ENCODE measurements at places on chromosomes 2 and 18.

- DNase-seq, result no peak
These were observed 69.5 kb upstream of the PELI1 start for GRCh38 chr2:64213532-64214275.

- DNase-seq, result no peak
These were observed 71.8 kb downstream of the TMEFF2 start for GRCh38 chr2:192122946-192123345.

GRCh38 chr2:216499641-216500218 lies 1.1 kb downstream of the RPL37A start:
- no peak for DNase-seq

- no peak for DNase-seq
These were observed 361.9 kb upstream of the CHST9 start for GRCh38 chr18:27546991-27547390.

GRCh38 chr2:74863802-74864248 lies 29.9 kb downstream of the HK2 start:
- no peak for DNase-seq

DNA sequence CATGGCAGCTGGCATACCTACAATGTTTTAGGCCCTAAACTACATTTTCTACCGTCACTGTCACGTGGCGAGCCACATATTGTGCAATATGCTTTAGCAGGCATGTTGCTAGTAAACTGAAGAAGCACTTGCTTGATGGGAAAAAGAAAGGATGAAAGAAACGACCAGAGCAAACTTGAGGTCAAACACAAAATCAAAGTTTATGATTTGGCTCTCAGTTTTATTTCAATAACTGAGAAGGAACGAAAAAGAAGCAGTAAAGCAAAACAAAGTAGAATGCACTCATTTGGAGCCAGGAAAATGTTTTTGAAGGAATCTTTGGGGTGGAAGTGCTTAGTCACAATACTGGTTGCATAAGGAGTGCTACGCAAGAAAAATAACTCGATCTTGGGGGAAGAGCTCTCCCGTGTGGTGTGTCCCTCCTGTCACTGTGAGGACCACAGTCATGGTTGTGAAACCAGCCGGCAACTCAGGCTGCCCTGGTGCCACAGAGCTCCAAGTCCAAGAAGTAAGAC lies 349.8 kb downstream of the RBM43 start:
- peak; percentile 84 for DNase-seq

GRCh38 chr2:23925702-23926289 lies 1.1 kb downstream of the ATAD2B start:
- peak; percentile 57 for DNase-seq

GRCh38 chr18:25223211-25223610 lies 128.8 kb downstream of the ZNF521 start:
- DNase-seq, result no peak

DNA sequence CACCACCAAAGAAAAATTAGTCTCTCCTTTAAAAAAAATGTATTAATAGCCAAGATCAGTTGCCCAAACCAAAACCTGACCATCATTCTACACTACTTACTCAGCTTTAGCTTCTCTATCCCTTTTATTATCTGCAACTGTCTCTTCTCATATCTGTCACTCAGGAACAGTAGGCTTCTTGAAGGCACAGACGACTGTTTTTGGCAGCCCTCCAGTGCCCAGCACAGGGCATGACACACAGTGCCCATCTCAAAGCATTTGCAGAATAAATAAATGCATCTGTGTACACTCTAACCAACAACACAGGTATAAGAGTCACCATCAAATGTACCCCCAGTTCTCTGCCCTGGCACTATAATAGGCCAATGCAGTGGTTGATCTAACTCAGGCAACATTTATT lies 117.2 kb downstream of the UXS1 start:
- DNase-seq, result no peak

GRCh38 chr2:240498171-240498957 lies 59.4 kb downstream of the ANKMY1 start:
- DNase-seq, result no peak

DNA sequence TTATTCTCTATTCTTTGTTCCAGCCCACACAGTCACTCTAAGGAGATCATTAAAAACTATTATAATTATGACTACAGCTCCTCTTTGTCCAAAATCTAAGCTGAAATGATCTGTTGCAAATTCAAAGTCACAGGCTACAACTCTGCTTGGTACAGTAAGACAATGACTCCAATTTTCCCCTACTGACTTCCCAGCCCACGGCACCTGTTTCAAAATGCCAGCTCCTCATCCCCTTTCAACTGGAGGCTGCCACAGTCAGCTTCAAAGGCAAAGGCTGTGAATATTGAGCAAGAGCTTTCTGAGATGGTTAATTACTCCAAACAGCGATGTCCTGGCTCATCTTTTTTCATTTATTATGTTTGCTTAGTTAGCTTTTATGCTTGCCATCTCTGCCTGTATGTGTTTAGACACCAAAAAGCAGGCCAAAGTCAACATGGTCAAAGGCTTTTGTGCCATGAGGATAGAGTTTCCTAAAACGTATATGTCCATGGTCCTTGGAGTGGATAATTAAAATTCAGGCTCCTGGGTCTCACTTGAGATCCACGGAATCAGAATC lies 141.1 kb downstream of the DOCK10 start:
- no peak for DNase-seq

- no peak for DNase-seq
These were observed 59.9 kb downstream of the RNF152 start for GRCh38 chr18:61832858-61833257.

DNA sequence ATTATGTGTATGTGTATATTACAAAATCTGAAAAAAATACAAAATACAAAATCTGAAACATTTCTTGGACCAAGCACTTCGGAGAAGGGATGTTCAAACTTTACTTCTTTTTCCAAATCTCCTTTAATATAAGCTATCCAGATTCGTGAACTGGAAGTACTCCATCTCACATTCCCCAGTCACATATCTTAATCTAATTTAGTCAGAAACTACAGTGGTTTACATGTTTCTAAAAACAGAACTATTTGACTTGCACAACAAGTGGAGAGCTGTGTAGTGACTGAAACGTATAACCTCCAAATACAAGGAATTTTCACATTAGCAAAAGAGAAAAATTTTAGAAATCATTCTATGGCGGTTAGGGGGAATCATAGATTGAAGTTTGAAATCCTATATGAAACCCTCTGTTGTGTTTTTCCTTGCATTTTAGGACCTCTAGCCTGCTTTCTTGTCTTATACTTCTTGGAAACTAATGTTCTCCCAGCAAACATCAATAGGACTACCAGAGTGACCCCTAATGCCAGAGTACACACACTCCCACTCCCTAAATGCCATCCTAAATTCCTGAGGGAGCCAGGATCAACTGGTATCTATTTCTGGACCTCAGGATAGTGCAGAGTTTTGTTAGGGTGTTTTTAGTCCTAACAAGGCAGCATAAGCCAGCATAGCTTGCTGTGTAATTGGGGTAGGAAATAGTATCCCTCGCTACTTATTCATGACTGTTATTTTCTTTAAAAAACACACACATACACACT lies 30.2 kb upstream of the ROCK1 start:
- DNase-seq, result no peak

GRCh38 chr2:193556766-193557470 lies 1362.2 kb upstream of the TMEFF2 start:
- no peak for DNase-seq

DNA sequence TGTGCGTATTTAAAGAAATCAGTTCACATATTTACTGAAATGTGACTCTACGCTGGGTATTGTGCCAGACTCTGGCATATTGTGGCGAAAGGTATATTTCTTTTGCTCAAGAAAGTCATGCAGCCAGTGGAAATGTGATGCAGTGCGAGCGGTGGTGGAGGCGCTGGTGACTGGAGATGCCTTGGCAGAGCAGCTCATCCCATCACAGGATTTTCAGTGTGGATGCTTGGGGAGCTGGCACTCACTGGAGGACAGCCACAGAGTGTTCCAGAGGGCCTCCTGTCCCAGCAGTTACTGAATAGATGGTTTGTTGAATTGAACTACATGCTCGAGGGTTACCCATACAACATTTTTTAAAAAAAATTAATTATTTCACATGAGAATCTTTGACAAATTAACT lies 117.6 kb downstream of the ZNF407 start:
- no peak for DNase-seq

DNA sequence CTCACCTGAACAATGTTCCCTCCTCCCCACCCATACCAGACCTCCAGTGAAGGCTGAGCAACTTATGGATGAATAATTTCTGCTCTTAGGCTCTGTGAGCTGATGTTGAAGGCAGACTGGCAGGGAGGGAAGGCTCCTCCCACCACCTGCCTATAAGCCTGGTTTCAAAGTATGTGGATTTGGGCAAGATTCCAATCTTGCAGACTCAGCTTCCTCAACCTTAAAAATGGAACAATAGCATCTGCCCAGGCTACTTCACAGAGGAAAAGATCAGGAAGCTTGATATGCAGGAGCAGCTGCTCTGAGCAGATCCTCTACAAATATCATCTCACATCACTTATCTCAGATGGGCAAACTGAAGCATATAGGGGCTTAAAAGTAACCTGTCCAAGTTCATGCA lies 112.2 kb downstream of the ZFP36L2 start:
- DNase-seq, result no peak

DNA sequence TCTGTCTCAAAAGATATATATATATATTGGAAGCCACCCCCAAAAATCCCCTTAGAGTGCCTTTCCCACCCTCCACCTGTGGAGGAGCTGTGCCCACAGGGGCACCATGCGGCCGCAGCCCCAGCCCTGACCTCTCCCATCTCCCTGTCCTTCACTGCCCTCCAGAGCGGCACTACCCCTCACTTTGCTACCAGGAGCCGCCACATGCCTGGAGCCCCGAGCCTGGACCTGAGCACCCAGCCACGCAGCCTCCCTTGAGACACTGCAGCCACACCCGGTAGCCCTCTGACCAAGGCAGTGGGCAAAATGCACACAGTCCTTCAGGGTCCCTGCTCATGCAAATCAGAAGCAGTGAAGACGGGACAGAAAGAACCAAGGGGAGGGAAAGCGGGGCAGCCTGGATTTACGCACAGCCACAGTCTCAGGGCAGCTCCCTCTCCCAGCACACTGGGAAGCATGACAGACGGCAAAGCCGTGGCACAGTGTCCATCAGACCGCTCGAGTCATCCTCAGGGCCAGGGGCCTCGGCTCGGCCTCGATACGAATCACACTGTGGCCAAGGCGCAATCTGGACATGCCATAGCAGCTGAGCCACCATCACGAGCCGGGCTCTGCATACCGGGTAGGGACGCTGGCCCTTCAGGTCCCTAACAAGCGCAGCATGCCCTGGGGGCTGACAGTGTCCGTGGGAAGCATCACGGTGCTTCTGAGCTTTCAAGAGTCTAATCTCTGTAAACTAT lies 10.1 kb downstream of the HDAC4 start:
- DNase-seq, result no peak

- peak; percentile 51 for DNase-seq
These were observed 1.3 kb downstream of the CIAO1 start for GRCh38 chr2:96267159-96267971.

- no peak for DNase-seq
These were observed 2135.6 kb upstream of the CELF4 start for GRCh38 chr18:39701055-39701783.

DNA sequence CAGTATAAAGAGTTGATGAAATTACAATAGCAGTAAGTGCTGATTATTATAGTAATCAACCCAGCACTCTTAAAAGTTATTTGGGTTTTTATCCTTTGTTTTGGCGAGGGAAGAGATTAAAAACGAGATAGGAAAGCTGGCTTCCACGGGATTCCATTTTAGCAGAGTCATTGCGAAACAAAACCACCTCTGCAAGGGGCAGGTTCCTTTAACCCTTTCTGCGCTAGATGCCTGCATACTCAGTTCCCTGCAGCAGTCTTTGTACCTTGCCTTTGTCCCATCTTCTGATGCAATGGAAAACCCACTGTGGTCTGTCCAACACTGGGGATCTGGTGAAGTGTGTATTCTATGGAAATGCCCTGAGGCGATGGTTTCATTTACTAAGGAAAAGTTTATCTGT lies 2.7 kb downstream of the YPEL5 start:
- no peak for DNase-seq

- no peak for DNase-seq
These were observed 516.7 kb downstream of the NR4A2 start for GRCh38 chr2:155815851-155816250.

DNA sequence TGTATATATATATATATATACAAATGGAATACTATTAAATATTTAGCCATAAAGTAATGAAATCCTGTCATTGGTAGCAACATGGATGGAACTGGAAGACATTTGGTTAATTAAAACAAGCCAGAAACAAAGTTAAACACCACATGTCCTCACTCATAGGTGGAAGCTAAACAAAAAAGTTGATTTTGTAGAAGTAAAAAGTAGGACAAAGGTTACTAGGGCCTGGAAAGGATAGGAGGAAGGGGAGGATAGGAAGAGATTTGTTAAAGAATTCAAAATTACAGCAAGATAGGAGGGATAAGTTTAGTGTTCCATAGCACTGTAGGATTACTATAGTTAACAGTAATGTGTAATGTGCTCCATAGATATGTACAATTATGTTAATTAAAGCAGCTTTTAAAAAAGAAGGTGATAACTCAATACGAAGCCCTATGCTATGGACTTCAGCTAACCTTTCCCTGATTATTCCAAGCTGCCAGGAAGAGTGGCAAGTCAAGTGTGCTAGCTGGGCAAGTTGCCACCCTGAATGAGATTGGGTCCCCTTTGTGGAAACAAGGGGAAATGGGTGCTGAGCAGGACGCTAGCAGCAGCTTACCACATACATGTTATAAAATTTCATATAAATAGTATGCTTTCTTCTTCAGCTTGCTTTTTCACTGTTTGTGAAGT lies 12.3 kb downstream of the MERTK start:
- DNase-seq, result no peak

DNA sequence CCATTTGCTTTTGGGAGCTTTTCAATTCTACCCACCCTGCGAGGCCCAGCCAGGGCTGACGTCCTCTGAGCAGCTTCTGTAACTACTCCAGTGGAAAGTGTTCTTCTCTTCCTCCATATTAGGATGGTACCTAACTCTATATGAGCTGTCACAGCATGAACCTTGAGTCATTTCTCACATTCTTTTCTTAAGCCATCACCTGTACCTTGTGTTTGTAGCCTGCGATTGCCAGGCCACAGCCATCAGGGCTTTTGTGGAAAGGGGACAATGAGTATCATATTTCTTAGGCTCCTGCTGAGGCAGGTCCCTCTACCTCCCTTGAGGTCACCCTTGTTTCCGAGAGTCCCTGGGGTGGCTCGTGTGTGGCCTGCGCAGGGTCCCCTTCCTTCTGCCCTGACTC lies 144.5 kb upstream of the DLX2 start:
- no peak for DNase-seq

DNA sequence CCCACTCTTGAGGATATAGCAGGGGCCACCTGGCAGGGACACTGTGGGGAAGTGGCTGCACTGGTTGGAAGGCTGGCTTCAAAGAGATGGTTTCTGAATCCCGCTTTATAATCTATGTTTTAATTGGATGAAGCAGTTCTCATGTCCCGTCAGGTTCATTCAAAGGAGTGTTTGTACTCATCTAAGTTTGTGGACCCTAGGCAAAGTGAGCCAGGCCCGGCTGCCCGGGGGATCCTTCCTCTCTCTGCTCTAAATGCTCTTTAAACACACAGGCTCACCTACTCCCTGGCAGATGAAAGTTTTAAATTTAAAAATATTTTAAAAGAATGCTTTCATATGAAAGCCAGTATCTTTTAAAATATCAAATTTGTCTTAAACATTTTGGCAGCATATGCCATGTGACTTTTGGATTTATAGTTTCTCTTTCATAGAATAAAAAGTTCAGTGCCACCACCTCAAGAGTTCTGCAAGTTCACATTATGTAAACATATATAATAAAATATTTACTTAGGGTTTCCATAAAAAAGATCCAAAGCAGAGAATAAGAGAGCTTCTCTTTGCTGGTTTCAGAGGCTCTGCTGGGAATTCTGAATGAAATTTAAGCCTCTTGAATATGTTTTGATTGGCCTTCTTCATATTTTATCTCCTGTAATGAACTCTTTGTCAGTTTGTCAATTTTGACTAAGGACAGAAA lies 143.5 kb upstream of the ALPP start:
- no peak for DNase-seq

Measured in right cardiac atrium (tissue), 5 donors.